ENCODE measurements at places on chromosomes 3 and 15. TPM values are rescaled to one million over a fixed set of nuclear protein-coding genes. Genes with fewer than 3 reads are reported as not detected.

- H3K36me3 ChIP-seq = no peaks in the 10 kb centered on the region
- H3K4me3 ChIP-seq = no peak overlapping the region
- H3K27me3 ChIP-seq = no peaks in the 10 kb centered on the region
- H3K27ac ChIP-seq = no peak overlapping the region
Measured at GRCh38 chr3:66312039-66312438, 91.2 kb downstream of the SLC25A26 start.

DNA sequence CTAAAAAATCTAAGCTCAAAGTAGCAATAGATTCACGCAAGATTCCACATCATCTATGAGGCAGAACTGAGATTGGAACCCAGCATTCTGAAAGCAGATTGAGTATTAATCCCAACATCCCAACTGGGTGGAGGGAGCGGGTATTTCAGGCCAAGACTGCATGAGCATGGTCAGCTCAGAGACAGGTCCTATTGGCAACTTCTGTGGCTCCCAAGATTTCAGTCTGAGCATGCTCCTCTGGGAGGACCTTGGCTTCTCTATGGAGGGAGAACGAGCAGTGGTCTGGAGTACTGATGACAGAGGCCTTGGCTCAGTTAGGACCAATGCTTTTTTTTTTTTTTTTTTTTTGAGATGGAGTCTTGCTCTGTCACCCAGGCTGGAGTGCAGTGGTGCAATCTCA, 4.0 kb upstream of the ITGA11 start:
- no peak for DNase-seq
- no peaks in the 10 kb centered on the region for H3K27me3 ChIP-seq
- H3K27ac ChIP-seq = no peak overlapping the region
- no peaks in the 10 kb centered on the region for H3K4me1 ChIP-seq
- H3K36me3 ChIP-seq = no peaks in the 10 kb centered on the region

DNA sequence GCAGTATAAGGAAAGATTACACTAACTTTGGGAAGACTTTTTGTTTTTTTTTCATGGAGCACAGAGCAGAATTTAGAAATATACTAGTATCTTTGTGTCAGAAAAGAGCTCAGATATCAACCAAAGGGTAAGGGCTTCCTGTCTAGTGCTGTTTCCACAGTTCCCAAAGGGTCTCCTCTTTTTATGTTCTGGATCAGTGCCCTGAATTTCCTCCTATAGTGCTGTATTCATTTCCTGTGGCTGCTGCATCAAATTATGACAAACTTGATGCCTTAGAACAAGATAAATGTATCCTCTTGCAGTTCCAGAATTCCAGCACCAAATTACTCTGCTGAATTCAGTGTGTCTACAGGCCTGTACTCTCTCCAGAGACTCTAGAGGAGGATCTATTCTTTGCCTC, 219.8 kb upstream of the THRB start:
- no peak for DNase-seq
- H3K36me3 ChIP-seq = no peaks in the 10 kb centered on the region
- no peak overlapping the region for H3K27ac ChIP-seq
- no peaks in the 10 kb centered on the region for H3K4me1 ChIP-seq

DNA sequence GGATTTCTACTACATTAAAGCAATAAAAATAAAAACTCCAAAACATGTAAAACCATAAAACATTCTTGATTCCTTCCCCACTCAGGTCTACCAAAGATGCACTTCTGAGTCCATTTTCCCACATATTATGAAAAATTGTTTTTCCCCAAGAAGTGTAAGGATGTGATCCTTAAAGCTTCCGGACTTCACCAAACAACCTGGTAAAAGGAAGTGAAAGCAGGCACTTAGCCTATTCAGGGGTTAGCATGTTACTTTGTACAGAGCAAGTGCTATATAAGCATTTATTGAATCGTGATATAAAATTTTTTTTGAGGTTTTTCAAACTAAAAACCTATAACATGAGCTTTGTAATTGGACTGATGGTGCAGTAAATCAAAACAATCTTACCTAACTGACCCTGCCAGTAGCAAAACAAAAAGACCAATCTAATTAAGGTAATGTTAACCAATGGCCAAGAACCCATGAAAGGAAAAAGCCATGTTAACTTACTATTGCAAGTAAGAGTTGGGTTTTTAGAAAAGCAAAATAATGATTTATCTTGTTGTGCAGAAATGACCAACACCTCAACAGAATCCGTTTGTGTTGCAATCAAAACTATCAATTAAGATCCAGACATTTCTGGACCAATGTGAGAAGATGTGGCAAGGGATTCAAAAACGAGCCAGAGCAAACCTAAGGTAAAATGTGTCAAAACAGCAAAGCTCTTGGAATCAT, 1.8 kb downstream of the SETD2 start:
- H3K27me3 ChIP-seq = no peaks in the 10 kb centered on the region
- H3K4me3 ChIP-seq = peak overlapping the region; percentile 95
- H3K4me1 ChIP-seq = peaks cover 71% of the 10 kb centered on the region
- DNase-seq = no peak
- H3K27ac ChIP-seq = peak overlapping the region; percentile 85

GRCh38 chr3:149160754-149161300, 31.4 kb downstream of the HPS3 start:
- H3K27ac ChIP-seq = no peak overlapping the region
- peaks cover 53% of the 10 kb centered on the region for H3K36me3 ChIP-seq
- no peak overlapping the region for H3K4me3 ChIP-seq
- no peak for DNase-seq

DNA sequence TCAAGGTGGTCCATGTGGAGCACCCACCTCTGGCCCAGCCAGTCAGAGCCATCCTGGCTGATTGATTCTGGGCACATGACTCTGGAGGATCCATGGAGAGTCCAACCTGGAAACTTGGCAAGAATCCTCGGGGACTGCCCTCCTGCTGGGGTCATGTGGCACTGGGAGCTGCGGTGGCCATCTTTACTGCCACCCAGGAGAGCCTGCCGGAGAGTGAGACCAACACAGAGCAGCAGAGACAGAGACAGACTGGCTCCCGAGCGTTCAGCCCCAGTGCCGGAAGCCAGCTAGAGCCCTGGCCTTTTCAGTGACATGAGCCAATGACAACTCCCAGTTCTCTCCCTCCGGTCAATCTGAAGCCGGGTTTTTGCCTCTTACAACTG, 11.5 kb upstream of the GATA2 start:
- DNase-seq = no peak
- H3K4me1 ChIP-seq = no peaks in the 10 kb centered on the region
- no peak overlapping the region for H3K4me3 ChIP-seq
- no peaks in the 10 kb centered on the region for H3K27me3 ChIP-seq

- DNase-seq = peak; percentile 40
- no peaks in the 10 kb centered on the region for H3K27me3 ChIP-seq
- H3K36me3 ChIP-seq = peaks cover under 1% of the 10 kb centered on the region
- peak overlapping the region; percentile 83 for H3K4me3 ChIP-seq
Measured at GRCh38 chr3:15206662-15207576, 873 bp downstream of the CAPN7 start.

GRCh38 chr3:16106050-16106449, 68.4 kb upstream of the GALNT15 start:
- H3K27me3 ChIP-seq = no peaks in the 10 kb centered on the region
- no peak overlapping the region for H3K27ac ChIP-seq
- H3K36me3 ChIP-seq = no peaks in the 10 kb centered on the region
- H3K4me1 ChIP-seq = no peaks in the 10 kb centered on the region
- H3K4me3 ChIP-seq = no peak overlapping the region

DNA sequence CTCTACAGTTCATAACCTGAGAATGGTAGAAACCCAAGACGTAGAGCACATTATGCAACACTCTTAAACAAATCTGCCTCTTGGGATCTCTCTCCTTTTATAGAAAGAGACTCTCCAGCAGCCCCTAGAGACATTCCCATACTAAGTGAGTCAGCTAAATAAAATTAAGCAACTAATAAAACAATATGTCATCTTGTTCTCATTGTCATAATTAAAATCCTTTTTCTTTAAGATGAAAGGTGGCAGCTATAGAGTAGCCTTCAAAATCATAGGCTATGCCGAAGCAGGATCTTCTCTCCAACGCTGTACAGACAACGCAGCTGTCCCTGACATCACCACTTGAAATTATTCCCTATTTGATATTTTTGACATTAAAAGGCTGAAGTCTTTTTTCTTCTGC, 790.0 kb downstream of the FHIT start:
- H3K4me3 ChIP-seq = no peak overlapping the region
- no peak for DNase-seq
- H3K27ac ChIP-seq = no peak overlapping the region
- no peaks in the 10 kb centered on the region for H3K27me3 ChIP-seq
- no peaks in the 10 kb centered on the region for H3K36me3 ChIP-seq
- no peaks in the 10 kb centered on the region for H3K4me1 ChIP-seq

DNA sequence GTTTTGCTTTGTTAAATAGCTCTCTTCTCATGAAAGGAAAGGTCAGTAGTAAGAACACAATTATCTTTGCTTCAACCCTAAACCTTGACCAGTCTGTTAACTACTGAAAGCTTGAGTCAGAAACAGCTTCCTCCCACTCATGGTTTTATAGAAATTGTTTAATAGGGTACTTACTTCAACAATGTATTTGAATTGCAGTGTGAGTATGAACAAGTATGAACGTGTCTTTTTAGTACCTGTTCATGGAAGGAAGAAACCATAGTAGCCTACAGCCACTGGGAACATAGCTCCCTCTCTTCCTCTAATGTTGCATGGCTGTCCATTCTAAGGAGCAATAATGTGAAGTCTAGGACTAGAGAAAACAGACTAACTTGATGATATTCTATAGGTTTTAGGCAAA, 311.0 kb downstream of the MCTP2 start:
- no peak for DNase-seq
- no peaks in the 10 kb centered on the region for H3K36me3 ChIP-seq
- H3K4me3 ChIP-seq = no peak overlapping the region

The CYP8B1 gene
- not detected for total RNA-seq

The PRR20G gene
- not detected for total RNA-seq

The DLG1 gene
- total RNA-seq = 86.8 TPM
